ENCODE measurements at places on chromosomes 1 and 21. TPM values are rescaled to one million over a fixed set of nuclear protein-coding genes. Genes with fewer than 3 reads are reported as not detected.

DNA sequence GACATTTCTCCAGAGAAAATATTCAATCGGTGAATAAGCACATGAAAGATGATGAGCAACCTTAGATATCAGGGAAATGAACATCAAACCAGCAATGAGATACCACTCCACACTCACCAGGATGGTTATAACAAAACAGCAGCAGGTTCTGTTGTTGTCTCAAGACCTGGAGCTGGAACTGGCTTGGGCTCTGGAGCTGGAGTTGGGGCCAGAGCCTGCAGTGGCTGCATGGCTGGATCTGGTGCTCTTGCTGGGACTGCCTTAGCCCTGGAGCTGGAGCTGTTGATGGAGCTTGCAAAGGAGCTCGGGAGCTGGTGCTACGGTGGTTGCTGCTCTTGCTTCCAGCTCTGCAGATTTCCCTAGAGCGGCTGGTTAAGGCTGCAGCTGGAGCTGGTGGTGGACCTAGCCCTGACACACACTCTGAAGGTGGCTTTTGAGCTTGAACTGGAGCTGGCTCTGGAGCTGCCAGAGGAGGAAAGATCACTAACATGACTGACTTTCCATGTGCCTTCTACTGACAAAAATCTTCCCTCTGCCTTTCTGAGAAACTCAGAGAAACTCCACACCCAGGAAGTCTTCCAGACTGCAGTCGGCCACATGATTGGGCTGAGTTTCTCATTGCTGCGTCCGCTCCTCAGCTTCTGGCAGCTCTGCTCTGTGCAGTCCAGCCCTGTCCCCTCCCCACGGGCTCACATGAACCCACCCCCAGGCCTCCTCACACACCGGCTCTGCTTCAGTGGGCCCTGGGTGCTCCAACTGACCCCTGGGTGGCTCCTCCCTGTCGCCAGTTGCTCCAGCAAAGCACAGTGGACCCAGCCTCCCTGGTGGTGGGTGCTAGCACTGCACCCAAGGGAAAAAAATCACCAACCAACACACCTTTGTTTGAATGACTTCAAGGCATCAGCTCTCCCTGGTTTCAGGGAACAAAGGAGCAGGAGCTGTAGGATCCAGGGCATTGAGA is 139.1 kb upstream of the FMN2 start:
- no peak overlapping the region for H3K4me3 ChIP-seq
- no peak for DNase-seq
- no peak overlapping the region for H3K27ac ChIP-seq
- peaks cover 34% of the 10 kb centered on the region for H3K27me3 ChIP-seq

- no peaks in the 10 kb centered on the region for H3K27me3 ChIP-seq
- no peaks in the 10 kb centered on the region for H3K4me1 ChIP-seq
- DNase-seq: no peak
- H3K4me3 ChIP-seq: no peak overlapping the region
Measured at GRCh38 chr1:97174039-97174704, 452.6 kb downstream of the PTBP2 start.

DNA sequence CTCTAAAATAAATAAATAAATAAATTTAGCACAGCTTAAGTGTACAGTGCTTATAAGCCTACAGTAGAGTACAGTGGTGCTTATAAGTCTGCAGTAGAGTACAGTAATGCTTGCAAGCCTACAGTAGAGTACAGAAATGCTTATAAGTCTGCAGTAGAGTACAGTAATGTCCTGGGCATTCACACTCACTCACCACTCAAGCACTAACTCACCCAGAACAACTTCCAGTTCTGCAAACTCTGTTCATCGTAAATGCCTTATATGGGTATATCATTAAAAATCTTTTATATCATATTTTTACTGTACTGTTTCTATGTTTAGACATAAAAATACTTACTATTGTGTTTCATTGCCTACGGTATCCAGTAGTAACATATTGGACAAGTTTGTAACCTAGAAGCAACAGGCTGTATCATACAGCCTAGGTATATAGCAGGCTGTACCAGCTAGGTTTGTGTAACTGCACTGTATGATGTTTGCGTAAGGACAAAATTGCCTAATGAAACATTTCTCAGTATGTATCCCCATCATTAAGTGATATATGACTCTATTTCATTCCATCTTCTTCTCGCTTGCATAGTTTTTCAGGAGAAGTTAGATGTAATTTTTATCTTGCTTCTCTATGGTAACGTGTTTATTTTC is 14.0 kb upstream of the S100B start:
- no peak overlapping the region for H3K4me3 ChIP-seq
- H3K27ac ChIP-seq: no peak overlapping the region
- H3K4me1 ChIP-seq: peaks cover 19% of the 10 kb centered on the region
- H3K27me3 ChIP-seq: no peaks in the 10 kb centered on the region
- no peak for DNase-seq

- peaks cover 5% of the 10 kb centered on the region for H3K36me3 ChIP-seq
- DNase-seq: peak; percentile 78
- peaks cover 67% of the 10 kb centered on the region for H3K4me1 ChIP-seq
- H3K27ac ChIP-seq: peak within 1 kb of the TSS; percentile 100
- no peaks in the 10 kb centered on the region for H3K27me3 ChIP-seq
- H3K4me3 ChIP-seq: peak within 1 kb of the TSS; percentile 99
Measured at GRCh38 chr1:26787706-26788514, at the start of gene PIGV. TSS of gene PIGV (plus strand) at chr1:26787950. CDS start at chr1:26790816, 2,866 bp downstream.

TPRG1L gene
- 30.3 TPM for total RNA-seq

ILDR2 gene
- 0.34 TPM for total RNA-seq

RGL1 gene
- 1.0 TPM for total RNA-seq

C1orf21 gene
- total RNA-seq: 1.1 TPM
